A549 treated with GW870086 at 1 μM for 4 hours (cell line): ENCODE measurements at places on chromosomes 5 and 9. TPM values are rescaled to one million over a fixed set of nuclear protein-coding genes. Genes with fewer than 3 reads are reported as not detected.

Gene FAM53C
- total RNA-seq, result 18.4 to 23.9 TPM (median 21.3 TPM) in 5 replicates

Gene AGXT2
- not detected in 5 replicates for total RNA-seq

Gene PCDHA9
- 0.02 to 0.07 TPM in 2 of 5 replicates, not detected in the others for total RNA-seq

Gene LHX3
- 0.07 to 0.13 TPM (median 0.08 TPM) in 4 of 5 replicates, not detected in the other for total RNA-seq

Gene NMUR2
- total RNA-seq, result 0.08 to 0.13 TPM in 2 of 5 replicates, not detected in the others

Gene TNC
- 0.59 to 1.1 TPM (median 0.61 TPM) in 5 replicates for total RNA-seq

Gene ZNF300
- total RNA-seq, result 2.0 to 2.9 TPM (median 2.8 TPM) in 5 replicates

Gene ZNF366
- total RNA-seq, result not detected in 5 replicates

Gene ARSB
- 7.9 to 9.9 TPM (median 9.1 TPM) in 5 replicates for total RNA-seq

Gene FAXDC2
- 0.23 to 0.74 TPM (median 0.31 TPM) in 5 replicates for total RNA-seq

Gene BAAT
- total RNA-seq, result 0.34 to 0.63 TPM (median 0.40 TPM) in 5 replicates
